ENCODE measurements at places on chromosomes 3 and 15. TPM values are rescaled to one million over a fixed set of nuclear protein-coding genes. Genes with fewer than 3 reads are reported as not detected.

CCR2 gene
- 39.7 TPM for polyA plus RNA-seq

GORASP1 gene
- 22.1 TPM for polyA plus RNA-seq

TMA7 gene
- polyA plus RNA-seq = 765 TPM

RLBP1 gene
- polyA plus RNA-seq = not detected

SOX14 gene
- polyA plus RNA-seq = not detected

GPR149 gene
- not detected for polyA plus RNA-seq

CXCR6 gene
- 13.6 TPM for polyA plus RNA-seq

NOX5 gene
- polyA plus RNA-seq = not detected

BFSP2 gene
- polyA plus RNA-seq = 0.86 TPM

ATP13A4 gene
- 0.25 TPM for polyA plus RNA-seq

CRABP1 gene
- not detected for polyA plus RNA-seq
